ENCODE measurements at places on chromosomes 7 and 10.

DNA sequence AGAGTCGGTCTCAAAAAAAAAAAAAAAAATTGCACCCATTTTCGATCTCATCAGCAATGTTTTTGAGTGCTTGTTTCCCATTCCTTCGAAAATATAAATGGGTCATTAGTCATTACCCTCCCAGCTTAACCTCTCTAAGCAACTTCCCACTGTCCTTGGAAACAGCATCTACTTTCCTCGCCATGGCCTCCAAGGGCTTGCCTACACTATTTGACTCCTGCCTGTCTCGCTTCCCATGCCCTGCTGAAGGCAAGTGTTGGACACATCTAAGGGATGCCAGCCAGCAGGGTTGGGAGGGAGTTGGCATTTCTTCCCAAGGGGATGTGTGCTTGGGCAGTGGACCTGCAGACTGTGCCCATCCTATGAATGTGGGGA, 12.7 kb upstream of the RHBDD2 start:
- H3K27me3 ChIP-seq: no peaks in the 10 kb centered on the region
- no peak for DNase-seq

DNA sequence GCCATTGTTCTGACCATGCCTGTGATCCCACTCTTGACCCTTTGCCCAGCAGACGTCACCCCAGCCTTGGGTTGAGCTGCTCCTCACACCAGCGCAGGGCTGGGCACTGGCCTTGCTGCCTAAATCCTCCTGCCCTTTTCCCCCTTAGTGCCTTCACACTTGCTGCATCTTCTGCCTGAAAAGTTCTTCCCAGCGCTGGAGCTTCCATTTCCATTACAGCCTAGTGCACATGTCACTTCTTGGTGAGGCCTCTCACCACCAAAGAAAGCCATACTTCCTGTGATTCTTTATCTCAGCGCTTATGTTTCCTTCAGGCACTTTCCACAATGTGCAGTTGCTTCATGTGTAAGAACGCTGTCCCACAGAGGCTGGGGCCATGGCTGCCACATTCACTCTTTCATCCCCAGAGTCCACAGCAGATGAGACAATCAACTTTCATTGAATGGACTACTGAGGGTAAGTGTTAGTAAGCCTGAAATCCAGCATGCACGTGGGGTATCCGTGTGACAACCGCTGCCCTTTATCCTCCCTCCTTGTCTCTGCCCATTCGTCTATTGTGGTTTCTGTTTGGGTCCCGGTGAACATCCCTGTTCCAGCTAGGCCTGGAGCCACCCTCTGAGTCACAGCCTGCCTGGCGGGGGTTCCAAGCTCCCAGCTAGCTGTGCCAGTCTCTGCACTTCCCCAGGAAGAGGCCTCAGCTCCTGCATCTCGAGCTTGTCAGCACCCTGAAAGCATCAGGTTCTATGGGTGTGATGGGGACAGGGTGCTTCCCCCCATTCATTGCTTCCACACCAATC, 37.3 kb downstream of the ADRA2A start:
- H3K4me3 ChIP-seq: no peak overlapping the region
- no peak overlapping the region for H3K27ac ChIP-seq
- no peaks in the 10 kb centered on the region for H3K36me3 ChIP-seq
- no peaks in the 10 kb centered on the region for H3K27me3 ChIP-seq
- no peaks in the 10 kb centered on the region for H3K4me1 ChIP-seq

GRCh38 chr7:146359176-146359575, 242.6 kb downstream of the CNTNAP2 start:
- DNase-seq: no peak
- no peaks in the 10 kb centered on the region for H3K27me3 ChIP-seq
- no peaks in the 10 kb centered on the region for H3K36me3 ChIP-seq
- no peak overlapping the region for H3K4me3 ChIP-seq

GRCh38 chr10:102835007-102835482, 2.2 kb downstream of the CYP17A1 start:
- no peak overlapping the region for H3K4me3 ChIP-seq
- peaks cover 2% of the 10 kb centered on the region for H3K4me1 ChIP-seq
- peak; percentile 64 for DNase-seq

- no peaks in the 10 kb centered on the region for H3K36me3 ChIP-seq
- no peak for DNase-seq
- H3K4me1 ChIP-seq: no peaks in the 10 kb centered on the region
- H3K27me3 ChIP-seq: no peaks in the 10 kb centered on the region
- H3K27ac ChIP-seq: no peak overlapping the region
These were observed 75.0 kb downstream of the GPR26 start for GRCh38 chr10:123741146-123741545.

DNA sequence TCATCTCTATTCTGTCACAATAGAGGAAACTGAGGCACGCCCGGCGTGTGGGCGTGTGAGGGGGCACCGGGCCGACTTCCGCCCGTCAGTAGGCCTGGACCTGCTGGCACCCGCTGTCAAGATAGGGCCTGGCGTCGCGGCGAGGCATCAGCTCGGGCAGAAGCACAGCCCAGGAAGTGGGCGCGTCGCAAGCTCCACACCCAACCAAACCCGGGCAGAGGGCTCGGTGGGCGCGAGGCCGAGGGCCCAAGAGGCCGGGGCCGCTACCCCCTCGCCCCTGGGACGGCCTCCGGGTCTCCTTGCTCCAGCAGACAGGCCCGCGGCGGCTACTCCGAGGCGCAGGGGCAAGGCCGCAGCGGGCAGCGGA, 91.2 kb downstream of the SPAG6 start:
- no peaks in the 10 kb centered on the region for H3K36me3 ChIP-seq
- H3K27ac ChIP-seq: peak overlapping the region; percentile 72
- DNase-seq: no peak

GRCh38 chr10:44467090-44467489, 82.2 kb upstream of the CXCL12 start:
- H3K27ac ChIP-seq: no peak overlapping the region
- H3K4me3 ChIP-seq: no peak overlapping the region
- H3K27me3 ChIP-seq: no peaks in the 10 kb centered on the region
- no peaks in the 10 kb centered on the region for H3K36me3 ChIP-seq
- DNase-seq: no peak

- no peak overlapping the region for H3K27ac ChIP-seq
- H3K36me3 ChIP-seq: no peaks in the 10 kb centered on the region
- no peak overlapping the region for H3K4me3 ChIP-seq
- no peaks in the 10 kb centered on the region for H3K4me1 ChIP-seq
- no peaks in the 10 kb centered on the region for H3K27me3 ChIP-seq
These were observed 189.6 kb downstream of the GRID1 start for GRCh38 chr10:86176850-86177536.

GRCh38 chr10:98642281-98642680, 195.5 kb upstream of the HPS1 start:
- no peaks in the 10 kb centered on the region for H3K36me3 ChIP-seq
- no peaks in the 10 kb centered on the region for H3K27me3 ChIP-seq
- H3K27ac ChIP-seq: no peak overlapping the region
- no peaks in the 10 kb centered on the region for H3K4me1 ChIP-seq

- H3K36me3 ChIP-seq: no peaks in the 10 kb centered on the region
- no peak overlapping the region for H3K27ac ChIP-seq
These were observed 172.1 kb downstream of the SLC16A9 start for GRCh38 chr10:59537501-59537900.

- no peak overlapping the region for H3K4me3 ChIP-seq
- no peaks in the 10 kb centered on the region for H3K36me3 ChIP-seq
- H3K27ac ChIP-seq: peak overlapping the region; percentile 51
- H3K27me3 ChIP-seq: no peaks in the 10 kb centered on the region
- no peaks in the 10 kb centered on the region for H3K4me1 ChIP-seq
These were observed 50.5 kb downstream of the PRF1 start for GRCh38 chr10:70551971-70552422.

DNA sequence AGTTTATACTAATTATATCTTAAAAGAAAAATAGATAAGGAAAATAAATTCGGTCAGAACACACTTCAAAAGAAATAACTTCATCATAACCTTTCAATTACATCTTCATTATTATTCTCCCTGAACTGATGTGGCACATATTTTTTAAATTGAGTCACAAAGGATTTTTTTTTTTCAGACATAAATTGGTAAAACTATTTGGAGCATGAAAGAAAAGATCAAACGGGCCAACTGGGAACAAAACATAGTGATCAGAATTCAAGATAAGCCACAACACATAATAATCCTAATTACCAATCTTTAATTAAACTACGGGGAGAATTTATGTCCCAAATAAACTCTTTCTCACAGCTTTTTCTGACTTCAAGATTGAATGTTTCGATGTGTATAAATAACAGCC, 258.2 kb upstream of the MAGI2 start:
- no peak overlapping the region for H3K4me3 ChIP-seq
- H3K36me3 ChIP-seq: no peaks in the 10 kb centered on the region
- no peak for DNase-seq
- no peaks in the 10 kb centered on the region for H3K27me3 ChIP-seq
- no peak overlapping the region for H3K27ac ChIP-seq
- H3K4me1 ChIP-seq: no peaks in the 10 kb centered on the region

- no peaks in the 10 kb centered on the region for H3K36me3 ChIP-seq
- DNase-seq: no peak
- no peaks in the 10 kb centered on the region for H3K4me1 ChIP-seq
- H3K27me3 ChIP-seq: peaks cover 7% of the 10 kb centered on the region
- H3K27ac ChIP-seq: no peak overlapping the region
- no peak overlapping the region for H3K4me3 ChIP-seq
These were observed 68.8 kb upstream of the PITRM1 start for GRCh38 chr10:3241274-3241921.

DNA sequence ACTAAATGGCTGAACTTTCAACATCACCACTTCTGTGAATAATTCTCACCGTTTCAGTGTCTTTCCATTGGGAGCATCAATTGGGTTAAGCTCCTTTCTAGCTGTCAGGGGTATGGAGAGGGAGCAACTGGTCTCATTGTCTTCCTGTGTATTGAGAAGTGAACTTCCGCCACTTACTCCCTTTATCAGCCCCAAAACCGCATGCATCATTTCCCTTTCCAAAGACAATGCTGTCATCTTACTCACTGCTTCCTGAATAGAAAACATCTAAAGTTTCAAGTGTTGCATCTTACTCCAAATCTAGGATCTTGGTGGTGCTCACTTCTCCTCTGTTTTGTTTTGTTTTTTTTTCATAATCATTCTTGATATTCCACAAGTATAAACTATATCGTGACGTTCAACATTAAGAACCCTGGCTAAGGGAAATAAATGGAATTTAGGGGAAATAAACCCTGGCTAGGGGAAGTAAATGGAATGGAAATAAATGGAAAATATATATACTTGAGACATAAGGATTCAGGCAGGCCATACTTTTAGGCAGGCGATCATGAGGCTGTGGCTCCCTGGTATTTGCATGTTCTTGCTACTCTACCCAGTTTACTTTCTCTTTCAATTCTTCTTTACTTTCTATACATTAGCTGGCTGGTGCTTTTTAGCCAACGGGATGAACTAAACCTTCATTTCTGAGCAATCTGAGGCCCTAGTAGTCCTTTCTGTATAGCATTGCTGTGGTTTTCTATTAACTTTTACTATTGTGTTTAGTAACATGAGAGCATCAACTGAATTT, 371.9 kb downstream of the BMPER start:
- no peaks in the 10 kb centered on the region for H3K36me3 ChIP-seq
- H3K4me3 ChIP-seq: no peak overlapping the region
- no peak overlapping the region for H3K27ac ChIP-seq
- no peaks in the 10 kb centered on the region for H3K27me3 ChIP-seq
- no peak for DNase-seq
- H3K4me1 ChIP-seq: no peaks in the 10 kb centered on the region

DNA sequence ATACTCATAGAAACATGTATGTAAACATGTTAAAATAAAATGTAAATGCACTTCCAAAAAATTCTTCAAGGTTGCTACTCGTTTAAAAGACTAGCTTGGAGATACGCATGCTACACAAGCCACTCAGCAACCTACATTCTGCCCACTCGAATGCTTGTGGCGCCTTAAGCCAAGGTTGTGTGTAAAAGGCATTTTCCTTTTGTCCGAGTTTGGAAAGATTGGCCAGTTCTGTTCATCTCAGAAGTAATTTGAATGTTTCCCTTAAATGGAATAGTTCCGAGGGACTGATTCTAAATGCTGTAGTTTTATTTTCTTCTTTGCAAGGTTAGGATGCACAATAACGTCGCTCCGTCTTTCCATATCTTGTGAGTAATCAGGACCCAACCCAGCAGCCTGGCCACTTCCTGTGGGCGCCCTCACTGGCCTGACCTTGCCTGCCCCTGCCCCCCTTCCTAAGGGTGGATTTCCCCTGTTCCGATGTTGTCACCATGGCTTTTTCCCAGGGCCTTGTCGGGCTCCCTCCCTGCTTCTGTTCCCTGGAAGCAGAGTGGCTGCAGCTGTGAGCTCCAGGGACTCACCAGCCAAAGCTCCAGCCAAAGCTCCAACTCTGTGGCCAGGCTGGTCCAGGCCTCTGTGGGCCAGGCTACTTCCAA, 70.6 kb downstream of the PTPRE start:
- H3K4me3 ChIP-seq: no peak overlapping the region
- H3K27me3 ChIP-seq: no peaks in the 10 kb centered on the region
- no peaks in the 10 kb centered on the region for H3K4me1 ChIP-seq
- no peak overlapping the region for H3K27ac ChIP-seq
- H3K36me3 ChIP-seq: no peaks in the 10 kb centered on the region

DNA sequence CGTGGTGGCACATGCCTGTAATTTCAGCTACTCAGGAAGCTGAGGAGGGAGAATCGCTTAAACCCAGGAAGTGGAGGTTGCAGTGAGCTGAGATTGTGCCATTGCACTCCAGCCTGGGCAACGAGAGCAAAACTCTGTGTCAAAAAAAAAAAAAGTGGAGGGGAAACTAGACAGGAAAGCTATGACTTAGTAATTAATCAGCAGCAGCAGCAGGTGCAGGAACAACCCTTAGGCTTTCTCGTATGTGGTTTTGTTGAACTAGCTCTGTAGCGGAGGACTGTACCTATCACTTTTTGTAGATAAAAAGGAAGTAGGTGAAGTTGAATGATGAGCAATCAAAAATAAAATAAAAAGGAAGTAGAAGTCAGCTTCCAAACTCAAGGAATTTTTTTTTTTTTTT, 76.9 kb upstream of the KMT2C start:
- no peak overlapping the region for H3K4me3 ChIP-seq
- no peak overlapping the region for H3K27ac ChIP-seq
- H3K4me1 ChIP-seq: no peaks in the 10 kb centered on the region
- no peaks in the 10 kb centered on the region for H3K36me3 ChIP-seq

- H3K4me1 ChIP-seq: no peaks in the 10 kb centered on the region
- H3K36me3 ChIP-seq: no peaks in the 10 kb centered on the region
- H3K27me3 ChIP-seq: no peaks in the 10 kb centered on the region
- no peak overlapping the region for H3K27ac ChIP-seq
- no peak for DNase-seq
- no peak overlapping the region for H3K4me3 ChIP-seq
These were observed 56.3 kb downstream of the RASGEF1A start for GRCh38 chr10:43210556-43210955.

Data from large intestine (tissue), 12 donors.